Stimulated activated CD4-positive, alpha-beta T cell treated with anti-CD3 and anti-CD28 coated beads, Interleukin-1b, Interleukin-23, amount 100 ng/mL, for 1 hour (primary cell): ENCODE measurements at places on chromosomes 4 and X.

DNA sequence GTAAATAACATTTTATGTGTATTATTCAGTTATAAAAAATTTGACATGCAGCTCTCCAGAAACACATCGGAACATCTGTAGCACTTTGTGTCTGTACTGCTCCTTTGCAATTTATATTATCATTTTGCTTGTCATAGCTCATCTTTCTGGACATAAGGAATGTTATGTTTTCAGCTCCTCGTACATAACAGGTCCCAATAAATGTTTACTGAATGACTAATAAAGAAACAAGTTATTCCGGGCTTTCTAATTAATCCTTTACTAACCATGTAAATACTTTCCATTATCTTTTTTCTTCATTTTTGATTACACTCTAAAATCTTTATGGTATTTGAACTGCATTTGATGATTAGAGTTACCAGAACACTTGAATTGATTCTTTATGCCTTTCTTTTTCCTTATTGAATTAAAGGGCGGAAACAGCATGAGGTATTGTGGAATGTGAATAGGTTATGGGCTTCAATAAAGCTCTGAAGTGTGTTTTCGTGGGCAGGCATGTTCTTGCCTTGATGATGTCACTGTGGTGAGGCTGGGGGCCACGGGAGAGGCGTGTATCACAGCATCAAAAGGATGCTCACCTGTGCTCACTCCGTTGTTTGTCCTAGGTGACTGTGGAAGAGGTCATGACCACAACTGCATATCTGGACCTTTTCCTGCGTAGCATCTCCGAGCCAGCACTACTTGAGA lies 131.6 kb downstream of the GATB start:
- no peak for DNase-seq

DNA sequence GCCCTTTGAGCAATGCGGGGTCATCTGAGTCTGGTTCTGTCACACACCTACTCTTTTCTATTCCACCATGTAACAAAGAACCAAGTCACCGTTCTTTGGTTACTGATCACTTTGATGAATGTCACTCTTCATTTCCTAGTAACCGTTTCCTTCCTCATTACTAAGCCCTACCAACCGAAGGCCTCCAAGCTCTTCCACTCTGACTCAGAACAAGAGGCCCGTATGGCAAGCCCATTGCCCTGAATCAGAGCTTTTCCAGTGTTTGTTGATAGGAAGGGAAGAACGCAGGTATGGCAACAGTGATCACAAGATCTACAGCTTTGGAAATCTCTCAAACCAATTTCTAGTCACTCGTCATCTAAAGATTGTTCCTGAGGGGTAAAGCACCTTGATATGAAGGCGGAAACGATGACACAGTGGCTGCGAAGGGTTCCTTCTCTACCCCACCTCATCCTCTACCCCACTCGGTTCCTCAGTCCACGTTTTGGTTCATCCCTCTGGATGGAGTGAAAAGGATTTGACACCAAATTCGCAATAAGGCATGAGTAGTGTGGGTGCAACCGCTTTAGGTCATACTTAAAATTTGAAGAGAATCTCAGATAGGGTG lies 28.0 kb upstream of the CD40LG start:
- no peak for DNase-seq

DNA sequence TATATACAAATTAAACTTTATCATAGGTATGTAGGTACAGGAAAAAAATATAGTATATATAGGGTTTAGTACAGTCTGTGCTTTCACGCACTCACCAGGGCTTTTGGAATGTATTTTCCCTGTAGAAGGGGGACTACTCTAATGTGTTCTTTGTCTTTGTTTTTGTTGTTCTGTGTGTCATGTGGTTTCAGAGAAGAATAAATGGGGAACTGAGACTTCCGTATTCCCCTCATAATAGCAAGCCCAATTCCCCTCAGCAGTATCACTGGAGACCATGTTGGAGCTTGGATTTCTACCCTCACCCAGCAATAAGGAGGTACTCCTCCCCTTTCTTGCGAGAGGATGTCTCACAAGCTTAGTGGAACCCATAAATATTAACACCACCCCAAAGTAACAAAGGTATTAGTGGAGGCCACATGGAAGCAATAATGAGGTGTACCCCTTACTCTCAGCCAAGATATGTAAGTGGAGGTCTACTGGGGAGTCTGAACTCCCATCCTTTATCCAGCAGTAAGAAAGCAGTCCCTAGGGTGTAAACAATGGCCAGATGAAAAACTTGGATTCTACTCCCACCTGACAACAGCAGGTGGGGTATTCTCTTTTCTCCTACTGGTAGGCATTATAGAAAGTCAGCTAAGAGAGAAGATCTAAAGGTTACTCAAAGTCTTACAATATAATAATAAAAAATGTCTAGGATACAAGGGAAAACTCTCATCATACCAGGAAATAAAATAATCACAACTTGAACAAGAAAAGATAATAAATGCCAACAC lies 805.4 kb upstream of the GALNTL6 start:
- no peak for DNase-seq

- DNase-seq, result no peak
Measured at GRCh38 chr4:130479020-130479419, 1383.1 kb downstream of the C4orf33 start.

DNA sequence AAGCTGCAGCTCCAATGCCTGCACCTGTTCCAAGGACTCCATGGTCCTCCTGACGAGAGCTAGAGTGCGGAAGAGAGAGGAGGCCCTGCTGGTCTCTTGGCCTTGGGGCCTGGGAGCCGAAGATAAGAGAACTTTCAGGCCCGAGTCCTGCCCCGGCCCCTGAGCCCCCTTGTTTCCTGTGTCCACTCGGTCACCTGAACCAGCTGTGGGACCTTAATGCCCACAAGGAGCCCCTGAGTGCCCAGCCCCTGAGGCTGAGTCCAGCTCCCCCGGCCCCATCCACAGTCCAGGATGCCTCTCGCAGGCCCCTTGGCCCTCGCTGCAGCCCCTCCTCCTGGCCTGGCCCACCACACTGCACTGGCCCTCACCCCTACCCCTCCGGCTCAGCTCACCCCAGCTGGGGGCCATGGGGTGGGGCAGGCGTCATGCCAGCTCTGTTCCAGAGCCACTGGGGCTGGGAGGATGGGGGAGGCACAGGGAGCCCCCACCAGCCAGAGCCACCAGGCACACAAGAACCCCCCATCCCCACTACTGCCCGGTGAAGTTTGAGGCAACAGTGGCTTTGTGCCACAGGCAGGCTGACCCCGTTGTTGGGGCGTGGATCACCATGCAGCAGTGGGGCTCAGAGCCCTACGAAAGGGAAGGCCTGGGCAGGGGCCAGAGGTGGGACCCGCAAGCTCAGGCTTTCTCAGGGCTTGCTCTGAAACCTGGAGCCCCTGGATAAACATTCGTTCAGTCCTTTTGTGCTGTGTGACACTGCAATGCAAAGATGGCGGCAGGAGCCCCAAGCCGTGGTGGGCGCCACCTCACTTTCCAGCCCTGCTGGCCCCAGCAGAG lies 14.1 kb downstream of the NAT8L start:
- DNase-seq, result no peak

- DNase-seq, result no peak
Measured at GRCh38 chrX:21905313-21905712, 35.2 kb upstream of the SMS start.

- no peak for DNase-seq
Measured at GRCh38 chr4:61772126-61772525, 572.0 kb downstream of the ADGRL3 start.

DNA sequence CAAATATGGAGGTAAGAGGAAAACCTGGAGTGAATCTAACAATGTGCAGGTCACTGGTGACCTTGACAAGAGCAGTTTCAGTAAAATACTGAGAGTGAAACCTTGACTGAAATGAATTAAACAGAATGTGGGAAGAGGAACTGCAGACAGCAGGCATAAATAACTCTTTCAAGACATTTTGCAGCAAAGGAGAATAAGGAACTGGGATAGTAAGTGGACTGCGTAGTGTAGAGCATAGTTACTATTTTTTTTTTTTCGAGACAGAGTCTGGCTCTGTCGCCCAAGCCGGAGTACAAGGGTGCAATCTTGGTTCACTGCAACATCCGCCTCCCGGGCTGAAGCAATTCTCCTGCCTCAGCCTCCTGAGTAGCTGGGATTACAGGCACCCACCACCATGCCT lies 24.0 kb downstream of the RBMX start:
- DNase-seq, result no peak

DNA sequence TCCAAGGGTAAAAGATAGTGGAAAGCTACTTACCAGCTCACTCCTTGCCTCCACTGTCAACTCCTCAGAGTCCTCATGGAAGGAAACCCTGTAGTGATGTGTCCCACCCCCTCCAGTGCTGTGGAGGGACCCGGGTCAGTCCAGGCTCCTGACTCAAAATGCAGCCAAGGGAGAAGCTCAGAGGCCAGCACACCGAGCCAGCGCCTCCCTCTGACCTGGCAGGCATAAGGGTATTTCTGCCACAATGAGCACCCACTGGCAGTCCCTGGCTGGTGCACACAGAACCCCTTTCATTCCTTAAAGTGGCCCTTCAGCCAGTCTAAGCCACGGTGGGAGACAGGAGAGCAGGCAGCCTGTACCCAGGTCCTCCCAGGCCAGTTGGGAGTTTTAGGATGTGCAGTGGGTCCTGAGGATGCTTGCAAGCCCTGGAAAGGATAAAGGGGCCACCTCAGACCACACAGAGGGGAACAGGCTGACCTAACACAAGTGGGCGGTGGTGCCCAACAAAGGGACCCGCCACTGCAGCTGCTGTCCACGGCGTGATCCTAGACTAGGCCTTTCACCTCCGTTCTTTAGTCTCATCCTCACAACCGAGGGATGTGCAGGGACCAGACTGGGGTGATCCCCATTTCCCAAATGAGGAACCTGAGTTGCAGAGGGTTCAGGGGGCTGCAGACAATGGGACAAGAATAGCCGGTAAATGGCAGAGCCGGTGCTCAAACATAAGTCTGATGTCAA lies 5.7 kb downstream of the JAKMIP1 start:
- no peak for DNase-seq

DNA sequence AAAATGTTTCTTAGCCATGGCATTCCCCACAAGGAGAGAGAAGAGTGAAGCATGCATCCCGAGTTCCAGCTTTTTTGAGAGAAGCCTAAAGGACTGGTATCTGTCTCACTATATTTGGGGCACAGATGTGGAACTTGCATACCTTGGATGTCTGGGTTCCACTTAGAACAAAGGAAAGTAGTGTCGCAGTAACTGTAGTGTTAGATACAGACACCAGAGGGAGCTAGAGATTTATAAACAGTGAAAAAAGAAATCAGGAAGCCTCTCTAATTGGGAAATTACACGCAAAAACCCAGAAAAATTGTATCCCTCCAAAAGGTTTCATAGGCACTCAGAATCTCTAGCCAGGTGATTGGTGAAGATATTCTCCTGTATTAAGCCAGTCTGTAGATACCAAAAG lies 34.4 kb downstream of the AGTR2 start:
- DNase-seq, result no peak

- DNase-seq, result no peak
Measured at GRCh38 chr4:69064391-69064790, 31.9 kb upstream of the UGT2B7 start.

DNA sequence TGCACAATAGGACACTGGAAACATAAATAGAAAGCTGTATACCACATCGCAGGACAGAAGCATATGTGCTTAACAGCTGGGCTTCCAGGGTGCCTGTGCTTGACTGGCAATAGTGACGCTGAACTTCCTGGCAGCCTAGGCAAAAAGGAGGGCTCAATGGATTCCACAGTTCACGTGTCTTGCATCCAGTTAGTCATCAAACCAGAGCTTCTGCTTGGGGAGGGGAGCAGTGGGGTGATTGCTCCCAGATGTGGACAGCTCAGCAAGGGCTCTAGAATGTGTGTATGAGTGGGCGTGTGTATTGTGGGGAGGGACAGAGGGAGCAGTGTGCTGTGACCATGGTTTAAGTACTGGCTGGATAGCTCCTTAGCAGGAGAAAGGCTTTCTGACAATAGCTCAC lies 2.3 kb downstream of the PRRG3 start:
- no peak for DNase-seq

- DNase-seq, result no peak
Measured at GRCh38 chrX:19814240-19814639, 73.2 kb downstream of the SH3KBP1 start.

GRCh38 chrX:40755291-40756249 lies 20.2 kb upstream of the MED14 start:
- DNase-seq, result no peak

GRCh38 chrX:39705290-39705689 lies 392.5 kb downstream of the BCOR start:
- DNase-seq, result no peak

GRCh38 chrX:155070663-155070974 lies 317 bp downstream of the CMC4 start:
- DNase-seq, result no peak

- no peak for DNase-seq
Measured at GRCh38 chr4:119209077-119209476, 3.4 kb upstream of the USP53 start.

- no peak for DNase-seq
Measured at GRCh38 chr4:138087066-138087719, 155.0 kb downstream of the SLC7A11 start.
